ENCODE measurements at places on chromosomes 7 and 10.

DNA sequence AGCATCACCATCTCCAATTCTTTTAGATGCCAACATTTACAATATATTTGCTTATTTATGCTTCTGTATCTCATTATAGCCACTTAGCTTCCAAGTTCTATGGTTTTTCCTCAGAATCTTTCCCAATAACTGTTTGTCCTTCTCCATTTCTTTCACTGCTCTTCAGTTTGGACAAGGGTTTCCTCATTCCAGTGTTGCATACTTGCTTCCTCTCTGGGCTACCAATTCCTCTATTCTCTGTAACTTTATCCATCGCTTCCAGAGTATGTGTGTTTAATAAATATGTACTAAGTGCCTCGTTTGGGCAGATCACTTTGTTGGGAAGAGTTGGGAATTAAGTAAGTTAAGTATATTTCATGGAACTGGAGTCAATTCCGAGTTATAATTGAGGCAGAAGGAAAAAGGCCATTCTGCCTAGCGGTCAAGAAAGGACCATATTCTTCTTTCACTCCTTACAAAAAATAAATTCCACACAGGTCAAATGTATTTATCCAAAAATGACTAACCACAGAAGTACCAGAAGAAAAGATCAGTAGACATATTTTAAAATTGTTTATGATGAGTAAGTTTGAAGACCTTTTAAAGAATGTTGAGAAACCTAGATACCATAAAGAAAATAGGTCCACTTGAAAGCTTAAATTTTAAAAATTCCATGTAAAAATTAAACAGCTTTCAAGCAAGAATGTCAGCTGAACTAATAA is 10.8 kb downstream of the STAMBPL1 start:
- no peak for DNase-seq

- DNase-seq, result no peak
Observed at GRCh38 chr7:148058092-148058491, 532.5 kb upstream of the C7orf33 start.

DNA sequence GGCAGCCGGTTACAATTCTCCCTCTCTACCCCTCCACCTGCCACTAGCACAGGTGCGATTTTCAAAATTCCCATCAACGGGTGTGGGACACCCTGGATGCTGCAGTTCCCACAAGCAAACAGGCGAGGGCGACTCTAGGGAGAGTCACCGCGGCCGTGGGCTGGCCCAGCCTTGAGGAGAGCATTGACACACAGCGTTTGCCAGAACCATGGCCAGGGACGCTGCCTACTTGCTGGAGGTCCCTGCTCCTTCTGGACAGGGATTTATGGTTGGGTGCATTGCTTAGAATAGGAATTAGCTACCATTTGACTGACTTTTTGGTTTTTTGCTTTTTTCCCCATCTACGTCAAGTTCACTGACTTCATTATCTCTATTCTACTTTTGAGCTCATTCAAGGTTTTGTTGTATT is 19.0 kb upstream of the CLDN4 start:
- no peak for DNase-seq

GRCh38 chr10:51073453-51074237 is 642 bp upstream of the PRKG1 start:
- DNase-seq, result no peak

- no peak for DNase-seq
Observed at GRCh38 chr10:48399056-48399541, 92.6 kb downstream of the MAPK8 start.

DNA sequence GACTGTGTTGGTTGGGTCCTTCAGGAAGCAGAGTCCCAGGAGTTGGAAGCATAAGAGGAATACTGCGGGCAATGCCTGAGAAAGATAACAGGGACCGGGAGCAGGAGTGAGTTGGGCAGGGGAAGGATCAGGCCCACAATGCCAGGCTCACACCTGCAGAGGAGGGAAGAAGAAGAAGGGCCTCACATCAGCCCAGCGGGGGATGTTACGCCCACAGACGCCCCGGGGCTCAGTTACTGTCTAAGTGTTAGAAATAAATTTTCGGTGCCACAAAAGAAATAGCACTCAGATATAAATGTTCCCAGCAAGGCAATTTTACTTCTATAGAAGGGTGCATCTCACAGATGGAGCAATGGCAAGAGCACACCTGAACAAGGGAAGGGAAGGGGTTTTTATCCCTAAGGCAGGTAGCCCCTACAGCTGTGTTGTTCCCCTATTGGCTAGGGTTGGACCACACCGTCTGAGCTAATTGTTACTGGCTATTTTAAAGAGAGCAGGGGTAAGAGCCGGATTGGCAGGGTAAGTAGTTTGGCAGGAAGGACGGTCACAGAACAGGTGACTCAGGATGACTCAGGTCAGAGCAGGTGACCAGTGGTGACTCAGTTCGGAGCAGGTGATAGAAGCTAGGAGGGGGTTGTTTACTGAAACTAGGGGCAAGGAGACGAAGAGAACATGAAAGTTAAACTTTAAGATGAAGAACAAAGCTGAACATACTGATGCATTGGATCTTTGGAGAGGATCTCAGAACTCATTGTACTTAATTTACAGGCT is at the start of gene NOS3:
NOS3 (plus strand) TSS at position 602 of the 771 bp plus-strand sequence. CDS start 2,787 bp downstream, outside the sequence.
- no peak for DNase-seq

GRCh38 chr7:48408731-48409130 is 237.5 kb downstream of the ABCA13 start:
- no peak for DNase-seq

GRCh38 chr10:3331187-3331586 is 158.6 kb upstream of the PITRM1 start:
- no peak for DNase-seq

DNA sequence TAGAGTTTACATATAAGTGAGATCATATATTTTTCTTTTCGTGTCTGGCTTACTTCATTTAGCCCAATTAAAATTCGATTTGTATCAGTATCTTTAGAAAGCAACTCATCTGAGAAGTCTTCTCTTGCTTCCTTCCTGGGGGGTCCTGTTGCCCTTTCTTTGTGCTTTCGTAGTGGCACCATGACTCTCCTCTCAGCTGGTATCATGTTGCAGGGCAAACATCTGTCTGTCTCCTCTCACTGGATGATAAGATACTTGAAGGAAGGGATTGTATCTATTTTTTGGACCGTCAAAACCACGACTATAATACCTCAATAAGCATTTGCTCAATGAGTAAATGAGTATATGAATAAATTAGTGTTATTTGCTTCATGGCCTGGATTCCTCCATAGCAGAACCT is 382.5 kb upstream of the SORCS1 start:
- no peak for DNase-seq

- peak; percentile 35 for DNase-seq
Observed at GRCh38 chr10:121823993-121824463, 103.8 kb downstream of the ATE1 start.
